ENCODE measurements at places on chromosomes 5 and 9.

DNA sequence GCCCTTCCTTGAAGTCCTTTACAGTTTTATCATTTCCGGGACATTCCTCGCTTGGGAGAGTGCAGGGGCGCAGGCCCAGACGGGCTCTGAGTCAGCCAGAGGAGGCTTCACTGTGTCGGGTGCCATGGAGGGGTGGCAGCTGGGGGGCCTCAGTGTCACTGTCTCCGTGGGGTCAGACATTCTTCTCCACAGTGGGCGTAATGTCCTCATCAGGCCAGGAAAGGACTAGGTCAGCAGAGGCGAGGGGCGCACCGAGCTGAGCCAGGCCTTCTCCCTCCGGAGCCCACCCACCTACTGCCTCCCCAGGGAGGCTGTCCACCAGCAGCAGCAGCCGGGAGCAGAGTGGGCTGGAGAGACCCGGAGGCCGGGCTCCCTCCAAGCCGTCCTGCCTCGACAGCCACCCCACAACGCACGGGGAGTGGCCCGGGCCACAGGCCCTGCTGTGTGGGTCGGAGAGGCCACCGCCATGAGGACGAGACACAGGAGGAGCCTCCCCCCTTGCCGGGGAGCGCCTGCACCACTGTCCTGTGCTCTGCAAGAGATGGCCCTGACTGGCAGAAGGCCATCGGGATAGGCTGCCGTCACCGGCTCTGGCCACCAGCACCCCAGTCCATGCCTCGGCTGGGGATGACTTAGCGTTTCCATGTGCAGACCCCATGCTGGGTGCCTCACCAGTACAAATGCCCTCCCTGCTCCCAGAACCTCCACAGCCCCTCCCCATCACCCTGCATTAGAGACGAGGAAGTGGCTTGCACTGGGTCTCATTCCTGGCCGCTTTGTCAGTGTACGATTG is 26.5 kb downstream of the SARDH start:
- no peak for DNase-seq

GRCh38 chr9:88531920-88532698 is 2.9 kb upstream of the NXNL2 start:
- peak; percentile 33 for DNase-seq

DNA sequence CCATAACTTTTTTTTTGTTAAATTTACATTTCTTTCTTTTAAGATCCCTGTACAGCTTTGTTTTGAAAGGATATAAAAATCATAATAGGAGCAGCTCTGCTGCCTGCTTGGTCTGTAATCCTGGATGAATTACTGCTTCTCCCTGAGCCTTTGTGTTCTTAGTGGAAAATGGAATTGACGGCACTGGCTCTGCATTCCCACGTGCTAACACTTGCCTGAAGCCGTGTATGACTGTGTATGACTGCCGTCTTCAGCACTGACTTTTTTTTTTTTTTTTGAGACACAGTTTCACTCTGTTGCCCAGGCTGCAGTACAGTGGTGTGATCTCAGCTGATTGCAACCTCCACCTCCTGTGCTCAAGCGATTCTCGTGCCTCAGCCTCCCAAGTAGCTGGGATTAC is 4.8 kb downstream of the THG1L start:
- DNase-seq, result no peak

GRCh38 chr5:60287174-60287771 is 393.7 kb upstream of the PDE4D start:
- DNase-seq, result no peak

- no peak for DNase-seq
These were observed 94.1 kb downstream of the PTCH1 start for GRCh38 chr9:95422650-95423049.

GRCh38 chr9:13278368-13279246 is 885 bp downstream of the MPDZ start:
- DNase-seq, result no peak

GRCh38 chr5:81830596-81830995 is 79.7 kb upstream of the SSBP2 start:
- no peak for DNase-seq

DNA sequence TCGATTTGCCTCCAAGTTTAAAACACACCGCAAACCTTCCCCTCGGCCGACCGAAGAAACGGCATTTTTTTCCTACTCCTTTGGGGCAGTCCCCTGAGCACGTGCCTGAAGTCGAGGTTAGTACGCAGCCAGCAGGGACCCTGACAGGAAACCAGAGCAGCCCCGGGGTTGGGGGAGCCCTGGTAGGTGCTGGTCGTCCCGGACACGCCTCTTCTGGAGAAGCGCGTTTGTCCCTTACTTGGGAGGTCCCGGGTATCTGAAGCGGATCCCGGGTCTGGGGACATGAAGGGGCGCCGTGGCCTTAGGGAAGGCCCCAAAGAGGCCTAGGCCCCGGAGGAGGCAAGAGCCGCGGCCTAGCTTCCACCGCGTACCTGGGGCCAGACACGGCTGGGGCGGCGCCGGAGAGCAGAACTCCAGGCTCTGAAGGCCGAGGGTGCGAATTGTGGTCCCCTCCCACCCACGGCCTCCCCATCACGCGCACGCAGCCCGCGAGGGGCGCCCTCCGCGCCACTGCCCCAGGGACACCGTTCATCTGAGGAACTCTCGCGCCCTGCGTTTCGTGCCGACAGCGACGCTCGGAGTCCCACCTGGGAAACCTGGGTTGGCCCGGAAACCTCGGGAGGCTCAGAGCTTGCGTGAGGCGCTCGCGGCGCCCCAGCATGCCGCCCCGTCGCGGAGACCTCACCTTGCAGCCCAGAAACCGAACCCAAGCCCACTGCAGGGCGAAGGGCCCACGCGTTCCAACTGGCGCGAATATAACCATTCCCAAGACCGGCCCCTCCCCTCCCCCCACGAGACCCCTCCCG is 10.4 kb downstream of the OTP start:
- no peak for DNase-seq

DNA sequence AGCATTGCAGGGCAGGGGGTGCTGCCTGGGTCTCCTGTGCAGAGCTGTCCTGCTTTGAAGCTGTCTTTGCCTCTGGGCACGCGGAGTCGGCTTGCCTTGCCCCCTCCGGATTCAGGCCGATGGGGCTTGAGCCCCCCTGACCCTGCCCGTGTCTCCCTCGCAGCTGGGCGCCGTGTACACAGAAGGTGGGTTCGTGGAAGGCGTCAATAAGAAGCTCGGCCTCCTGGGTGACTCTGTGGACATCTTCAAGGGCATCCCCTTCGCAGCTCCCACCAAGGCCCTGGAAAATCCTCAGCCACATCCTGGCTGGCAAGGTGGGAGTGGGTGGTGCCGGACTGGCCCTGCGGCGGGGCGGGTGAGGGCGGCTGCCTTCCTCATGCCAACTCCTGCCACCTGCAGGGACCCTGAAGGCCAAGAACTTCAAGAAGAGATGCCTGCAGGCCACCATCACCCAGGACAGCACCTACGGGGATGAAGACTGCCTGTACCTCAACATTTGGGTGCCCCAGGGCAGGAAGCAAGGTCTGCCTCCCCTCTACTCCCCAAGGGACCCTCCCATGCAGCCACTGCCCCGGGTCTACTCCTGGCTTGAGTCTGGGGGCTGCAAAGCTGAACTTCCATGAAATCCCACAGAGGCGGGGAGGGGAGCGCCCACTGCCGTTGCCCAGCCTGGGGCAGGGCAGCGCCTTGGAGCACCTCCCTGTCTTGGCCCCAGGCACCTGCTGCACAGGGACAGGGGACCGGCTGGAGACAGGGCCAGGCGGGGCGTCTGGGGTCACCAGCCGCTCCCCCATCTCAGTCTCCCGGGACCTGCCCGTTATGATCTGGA is 2.7 kb downstream of the CEL start:
- DNase-seq, result no peak

DNA sequence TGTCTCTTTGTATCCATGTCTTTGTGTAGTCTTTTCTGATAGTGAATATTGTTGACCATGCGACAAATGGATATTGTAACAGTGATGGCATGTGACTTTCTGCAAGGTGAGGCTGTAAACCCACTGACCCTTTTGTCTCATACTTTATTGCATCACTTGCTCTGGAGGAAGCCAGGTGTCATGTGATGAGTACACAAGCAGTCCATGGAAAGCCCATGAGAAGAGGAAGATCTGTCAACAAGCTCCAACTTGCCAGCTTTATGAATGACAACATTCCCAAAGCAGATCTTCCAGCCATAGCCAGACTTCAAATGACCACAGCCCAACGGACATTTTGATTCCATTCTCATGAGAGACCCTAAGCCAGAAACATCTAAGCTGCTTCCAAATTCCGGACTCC is 450.1 kb upstream of the ACTBL2 start:
- DNase-seq, result no peak

GRCh38 chr9:132169672-132170392 is 8.0 kb downstream of the NTNG2 start:
- DNase-seq, result peak; percentile 73

DNA sequence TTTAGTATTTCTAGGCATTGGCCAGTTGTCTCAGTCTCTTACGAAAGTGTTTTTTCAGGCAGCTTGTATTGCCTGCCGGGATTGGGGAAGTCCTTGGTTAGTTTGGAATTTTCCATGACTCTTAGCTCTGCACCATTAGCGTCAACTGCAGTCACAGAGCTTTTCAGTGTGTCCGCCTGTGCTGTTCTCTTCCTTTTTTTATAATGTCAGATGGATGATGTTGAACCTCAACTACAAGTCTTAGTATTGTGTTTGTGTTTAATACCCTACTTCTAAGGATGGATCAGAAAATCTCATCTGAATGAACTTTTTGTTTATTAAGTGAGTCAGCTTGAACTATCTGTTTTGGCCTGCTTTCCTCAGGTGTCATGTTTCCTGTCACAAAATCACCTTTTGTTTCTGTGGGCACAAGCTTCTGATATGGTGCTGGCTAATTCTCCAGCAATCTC is 33.1 kb downstream of the ATP6V0E1 start:
- no peak for DNase-seq

- DNase-seq, result peak; percentile 89
These were observed at the start of gene MACROH2A1 for GRCh38 chr5:135398855-135399793. TSS of gene MACROH2A1 (minus strand) at chr5:135399231. CDS start at chr5:135389093, 10,138 bp downstream.

GRCh38 chr9:25733336-25733982 is 55.2 kb upstream of the TUSC1 start:
- no peak for DNase-seq

- DNase-seq, result no peak
These were observed 68.8 kb upstream of the DAB2IP start for GRCh38 chr9:121582641-121583040.

- peak; percentile 72 for DNase-seq
These were observed 33.8 kb upstream of the ANXA2R start for GRCh38 chr5:43073597-43074546.

DNA sequence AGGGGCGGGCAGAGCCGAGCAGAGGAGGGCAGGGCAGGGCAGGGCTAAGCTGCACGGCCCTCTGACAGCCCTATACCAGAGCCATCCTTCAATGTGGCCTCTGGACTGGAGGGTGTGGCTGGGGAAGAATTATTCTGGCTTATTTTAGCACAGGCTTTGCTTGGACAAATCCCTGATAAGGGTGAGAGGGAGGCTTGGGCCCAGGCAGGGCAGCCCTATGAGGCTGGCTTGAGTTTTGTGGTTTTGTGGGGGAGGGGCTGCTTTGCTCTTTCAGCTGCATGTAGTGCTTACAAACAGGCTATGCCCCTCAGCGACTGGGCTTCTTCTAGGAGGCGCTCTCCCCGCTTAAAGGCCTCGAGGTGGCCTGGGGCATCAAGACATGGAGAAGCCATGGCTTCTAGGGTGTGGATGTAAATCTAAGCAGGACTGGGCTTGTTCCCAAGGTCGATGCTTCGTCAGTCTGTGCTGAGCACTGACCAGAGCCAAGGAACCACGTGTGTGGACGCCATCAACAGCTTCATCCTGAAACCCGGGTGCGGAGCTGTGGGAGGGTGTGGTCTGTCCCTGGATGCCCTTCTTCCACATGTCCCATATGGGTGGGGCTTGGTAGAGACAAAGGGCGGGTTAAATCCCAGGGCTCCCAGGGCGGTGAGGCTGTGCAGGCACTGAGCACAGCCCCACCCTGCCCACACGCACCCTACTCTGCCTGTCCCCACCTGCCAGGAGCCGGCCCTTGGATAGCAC is 45.7 kb upstream of the IPPK start:
- DNase-seq, result peak; percentile 7

Measured in activated CD8-positive, alpha-beta T cell treated with anti-CD3 and anti-CD28 coated beads, Interleukin-2, amount 10 ng/mL, durations not matched to agents 7 days and 5 days (primary cell).